ENCODE measurements at places on chromosomes 2 and 18. TPM values are rescaled to one million over a fixed set of nuclear protein-coding genes. Genes with fewer than 3 reads are reported as not detected.

PSD4 gene
- total RNA-seq: 22.6 TPM

CLEC4F gene
- total RNA-seq: not detected

TXNL4A gene
- 71.9 TPM for total RNA-seq

FSIP2 gene
- total RNA-seq: 9.4 TPM

UNC80 gene
- total RNA-seq: 0.03 TPM

VIL1 gene
- 261 TPM for total RNA-seq

RAX gene
- not detected for total RNA-seq

GRCh38 chr2:60954139-60954538 is 63.4 kb upstream of the PEX13 start:
- H3K4me1 ChIP-seq: no peaks in the 10 kb centered on the region
- H3K27me3 ChIP-seq: no peaks in the 10 kb centered on the region
- peaks cover 4% of the 10 kb centered on the region for H3K36me3 ChIP-seq
- H3K4me3 ChIP-seq: no peak overlapping the region

GRCh38 chr2:227460070-227460485 is 11.9 kb upstream of the AGFG1 start:
- peaks cover 9% of the 10 kb centered on the region for H3K4me1 ChIP-seq
- no peak for DNase-seq
- no peaks in the 10 kb centered on the region for H3K36me3 ChIP-seq
- H3K27me3 ChIP-seq: no peaks in the 10 kb centered on the region
- H3K27ac ChIP-seq: no peak overlapping the region

- no peaks in the 10 kb centered on the region for H3K36me3 ChIP-seq
- H3K4me1 ChIP-seq: no peaks in the 10 kb centered on the region
- DNase-seq: no peak
- H3K27ac ChIP-seq: no peak overlapping the region
- no peak overlapping the region for H3K4me3 ChIP-seq
Observed at GRCh38 chr2:196219671-196220070, 48.3 kb upstream of the STK17B start.

- H3K27ac ChIP-seq: peak overlapping the region; percentile 74
- peaks cover 18% of the 10 kb centered on the region for H3K4me1 ChIP-seq
- no peak for DNase-seq
- no peak overlapping the region for H3K4me3 ChIP-seq
Observed at GRCh38 chr2:47070155-47070919, 84.8 kb downstream of the STPG4 start.

GRCh38 chr2:127985735-127986134 is 42.1 kb downstream of the SAP130 start:
- no peak for DNase-seq
- H3K36me3 ChIP-seq: peaks cover 5% of the 10 kb centered on the region
- no peaks in the 10 kb centered on the region for H3K27me3 ChIP-seq
- no peak overlapping the region for H3K4me3 ChIP-seq
- no peaks in the 10 kb centered on the region for H3K4me1 ChIP-seq
- H3K27ac ChIP-seq: no peak overlapping the region

Measured in hepatocyte (in vitro differentiated cells).